CD4-positive, alpha-beta T cell treated with Interleukin-12 subunit alpha and Interleukin-12 subunit beta, for 1 hour (primary cell): ENCODE measurements at places on chromosomes 5 and 9.
A peak's percentile ranks its signal among the peaks of the same experiment; 100 is the strongest.

DNA sequence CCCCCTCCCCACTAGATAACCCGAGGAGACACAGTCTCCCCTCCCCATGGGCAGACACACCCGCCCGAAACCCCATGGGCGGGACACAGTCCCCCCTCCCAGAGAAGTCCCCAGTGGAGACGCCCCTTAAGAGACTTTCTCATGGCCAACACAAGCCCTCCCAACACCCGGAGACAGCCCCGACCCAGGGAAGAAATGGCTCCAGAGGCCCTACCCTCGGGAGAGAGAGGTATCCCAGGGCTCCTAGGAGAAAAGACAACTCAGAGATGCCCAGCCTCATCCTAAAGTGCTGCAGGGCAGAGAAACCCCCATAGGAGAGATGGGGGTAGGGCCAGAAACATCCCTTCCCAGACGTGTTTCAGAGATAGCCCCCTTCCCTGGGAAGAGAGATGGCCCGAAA, 27.4 kb downstream of the PCDH1 start:
- DNase-seq: peak; percentile 4

- no peak for DNase-seq
Measured at GRCh38 chr5:98163796-98164493, 609.5 kb upstream of the RGMB start.

DNA sequence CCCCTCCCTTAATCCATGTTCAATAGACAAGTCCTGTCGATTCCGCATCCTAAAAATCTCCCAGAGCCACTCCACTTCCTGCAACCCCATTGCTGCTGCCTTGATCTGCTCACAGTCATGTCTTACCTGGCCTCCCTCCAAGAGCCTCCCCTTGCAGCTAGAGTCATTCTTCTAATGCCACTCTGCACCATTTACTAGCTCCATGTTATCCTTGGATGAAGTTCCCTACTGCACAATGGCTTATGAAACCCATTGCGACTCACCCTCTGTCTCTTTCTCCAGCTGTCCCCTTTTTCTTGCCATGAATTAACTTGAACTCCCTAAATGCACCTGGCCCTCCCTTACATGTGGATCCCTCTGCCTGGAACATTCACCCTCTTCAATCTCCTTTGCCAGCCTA, 39.5 kb downstream of the MEGF10 start:
- DNase-seq: no peak

DNA sequence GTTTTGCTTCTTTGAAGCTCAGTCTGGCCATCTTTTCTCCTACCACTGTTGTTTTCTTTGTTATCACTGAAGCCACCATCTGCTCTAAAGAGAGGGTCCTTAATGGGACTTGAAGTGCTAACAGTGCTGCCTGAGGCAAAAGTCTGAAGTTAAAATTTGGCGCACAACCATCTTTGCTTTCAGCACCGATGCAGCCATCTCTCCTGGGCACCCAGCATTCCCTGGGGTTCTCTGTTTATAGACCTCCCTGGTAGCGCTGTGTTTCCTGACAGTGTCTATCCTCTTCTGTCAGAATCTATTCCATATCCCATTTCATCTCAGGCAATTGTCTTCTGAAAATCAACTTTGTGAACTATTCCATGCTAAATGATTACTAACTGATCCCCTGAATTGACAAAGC, 491.5 kb upstream of the MPDZ start:
- no peak for DNase-seq

GRCh38 chr5:31954091-31954490, 220.0 kb downstream of the GOLPH3 start:
- DNase-seq: no peak

- no peak for DNase-seq
Measured at GRCh38 chr5:159555084-159555483, 224.8 kb upstream of the IL12B start.

GRCh38 chr9:100595391-100596199, 17.7 kb downstream of the CAVIN4 start:
- peak; percentile 58 for DNase-seq
